ENCODE measurements at places on chromosomes 13 and 19. TPM values are rescaled to one million over a fixed set of nuclear protein-coding genes. Genes with fewer than 3 reads are reported as not detected.

DNA sequence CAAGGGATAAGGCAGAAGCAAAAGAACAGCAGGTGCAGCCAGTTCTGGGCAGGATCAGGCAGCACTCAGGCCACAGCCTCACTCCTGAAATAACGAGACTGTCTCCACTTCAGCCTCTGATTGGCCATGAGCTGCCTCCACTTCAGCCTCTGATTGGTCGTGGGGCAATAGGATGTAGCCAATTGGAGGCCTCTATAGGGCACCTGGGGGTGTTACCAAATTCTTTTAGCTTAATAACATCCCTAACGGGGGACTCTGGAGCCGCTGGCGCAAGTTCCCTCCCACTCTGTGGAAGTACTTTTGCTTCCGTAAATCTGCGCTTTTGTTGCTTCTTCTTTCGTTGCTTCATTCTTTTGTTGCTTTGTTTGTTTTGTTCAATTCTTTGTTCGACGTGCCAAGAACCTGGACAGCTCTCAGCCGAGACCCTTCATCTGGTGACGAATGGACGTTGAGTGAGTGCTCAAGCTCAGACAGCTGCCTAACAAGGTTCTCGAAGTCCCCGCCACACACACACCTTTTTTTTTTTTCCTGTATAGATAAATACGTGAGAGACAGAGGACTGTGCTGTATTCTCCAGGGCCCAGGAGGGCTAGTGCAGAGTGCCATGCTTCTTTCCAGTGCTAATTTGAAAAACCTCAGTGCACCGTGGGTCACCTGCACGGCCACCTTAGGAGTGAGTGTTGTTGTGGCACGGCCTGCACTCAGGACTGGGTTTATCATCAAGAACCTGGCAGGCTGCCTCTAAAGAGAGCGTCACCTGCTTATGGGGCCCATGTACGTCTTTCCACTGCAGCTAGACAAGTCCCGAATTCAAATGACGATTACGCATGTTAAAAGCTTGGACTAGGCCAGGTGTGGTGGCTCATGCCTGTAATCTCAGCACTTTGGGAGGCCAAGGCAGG is 32.0 kb upstream of the TUBGCP3 start:
- DNase-seq, result no peak

DNA sequence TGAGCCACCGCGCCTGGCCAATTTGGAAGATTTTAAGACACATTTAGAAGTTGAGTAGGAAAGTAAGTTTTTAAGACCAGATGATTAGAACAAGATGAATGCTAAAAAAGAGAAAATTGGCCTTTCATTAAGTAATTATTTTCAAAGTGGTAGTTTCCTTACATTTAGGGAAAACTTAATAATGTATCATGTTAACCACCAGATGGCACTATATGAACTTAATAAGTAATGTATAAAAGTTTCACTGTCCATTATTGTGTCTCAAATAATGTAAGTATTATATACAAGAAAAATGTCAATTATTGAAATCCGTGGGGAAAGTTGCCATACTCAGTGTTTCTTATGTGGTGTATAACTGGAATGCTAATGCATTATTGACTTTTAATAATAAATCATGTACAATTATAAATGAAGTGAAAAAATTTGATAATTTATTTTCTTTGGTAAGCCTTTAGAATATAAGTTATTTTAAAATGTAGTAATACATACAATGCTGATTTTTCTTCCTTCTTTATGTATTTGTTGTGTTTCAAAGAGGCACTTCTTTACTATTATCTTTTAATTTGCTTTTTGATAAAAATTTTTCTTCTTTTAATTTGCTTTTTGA is 29.2 kb downstream of the COG6 start:
- peak; percentile 65 for DNase-seq

ZNF701 gene
- 14.5 TPM for total RNA-seq

CCDC194 gene
- not detected for total RNA-seq

GRCh38 chr13:40749327-40749726 is 21.7 kb downstream of the MRPS31 start:
- DNase-seq, result no peak

DNA sequence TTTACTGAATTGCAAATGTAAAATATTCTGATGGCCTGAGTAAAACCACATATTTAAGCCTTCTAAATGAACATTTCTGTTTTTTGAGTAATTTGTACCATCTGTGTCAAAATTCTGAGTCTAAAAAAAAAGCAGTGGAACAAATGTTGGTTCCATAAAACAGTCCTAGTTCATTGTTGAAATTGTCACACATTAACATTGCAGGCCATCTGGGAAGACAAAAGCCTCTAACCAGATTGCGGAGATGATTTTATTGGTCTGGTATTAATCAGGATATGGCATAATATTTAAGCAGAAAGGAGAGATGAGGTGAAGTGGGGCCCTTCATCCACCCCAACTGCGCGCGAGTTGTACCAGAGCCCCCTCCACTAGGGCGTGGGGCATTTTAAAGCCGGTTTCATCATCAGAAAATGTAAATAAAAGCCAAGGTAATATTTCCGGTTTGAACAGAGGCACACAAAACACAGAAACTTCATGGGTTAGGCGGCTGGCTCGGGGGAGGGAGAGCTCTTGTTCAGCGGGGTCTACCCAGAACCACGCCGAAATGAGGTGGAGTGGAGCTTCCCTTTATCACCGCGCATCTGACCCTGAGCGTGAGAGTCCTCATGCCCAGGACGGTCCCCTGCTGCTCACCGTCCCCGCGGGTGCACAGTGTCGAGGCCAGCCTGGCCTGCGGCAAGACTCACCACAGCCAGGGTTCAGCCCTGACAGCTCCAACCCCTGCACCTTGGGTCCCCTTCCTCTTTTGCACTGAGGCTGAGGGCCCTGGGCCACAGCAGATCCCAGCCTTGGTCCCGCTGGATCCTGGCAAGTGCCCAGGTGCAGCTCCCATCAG is 169.2 kb downstream of the URI1 start:
- DNase-seq, result no peak

ZNF793 gene
- 1.8 TPM for total RNA-seq

DNA sequence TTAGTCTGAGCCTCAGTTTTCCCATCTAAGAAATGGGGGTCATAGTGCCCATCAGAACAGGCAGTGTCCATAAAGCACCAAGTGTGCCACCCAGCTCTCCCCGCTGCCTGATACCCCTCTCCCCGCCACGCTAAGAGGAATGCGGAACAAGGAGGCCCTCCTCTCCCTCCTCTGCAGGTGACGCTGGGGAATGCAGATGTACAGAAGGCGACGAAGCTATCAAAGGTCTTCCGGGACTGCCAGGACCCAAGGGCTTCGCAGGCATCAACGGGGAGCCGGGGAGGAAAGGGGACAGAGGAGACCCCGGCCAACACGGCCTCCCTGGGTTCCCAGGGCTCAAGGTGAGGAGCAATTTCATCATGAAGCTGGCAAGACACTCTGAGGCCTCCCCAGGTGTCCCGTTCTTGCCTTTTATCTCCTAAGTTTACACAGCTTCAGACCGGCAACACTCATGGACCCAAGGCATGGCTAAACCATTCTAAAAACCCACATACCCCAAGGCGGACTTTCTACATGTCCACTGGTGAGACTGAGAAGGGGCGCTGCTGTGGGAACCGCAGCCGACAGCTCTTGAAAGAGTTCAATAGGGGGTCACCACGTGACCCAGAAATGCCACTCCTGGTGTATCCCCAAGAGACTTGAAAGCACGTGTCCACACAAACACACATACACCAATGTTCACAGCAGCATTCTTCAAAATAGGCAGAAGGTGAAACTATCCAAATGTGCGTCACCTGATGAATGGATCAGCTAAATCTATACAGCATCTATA is 102.7 kb downstream of the RAB20 start:
- peak; percentile 73 for DNase-seq

GIPR gene
- under 0.01 TPM for total RNA-seq

DNA sequence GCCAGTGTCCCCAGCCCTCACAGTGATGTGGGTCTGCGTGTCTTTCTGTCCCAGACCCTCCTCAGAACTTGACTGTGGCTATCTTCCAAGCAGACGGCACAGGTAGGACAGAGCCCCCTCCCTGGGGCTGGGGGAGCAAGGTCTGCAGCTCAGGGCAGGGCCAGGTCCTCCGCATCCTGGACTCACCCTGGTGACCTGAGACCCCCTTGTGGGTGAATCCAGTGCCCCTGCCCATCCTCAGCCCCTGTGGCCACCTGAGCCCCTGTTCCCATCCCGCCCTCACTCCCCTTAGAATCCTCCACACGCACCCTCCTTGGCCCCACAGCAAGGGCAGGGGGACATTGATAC is 39.0 kb upstream of the CD33 start:
- DNase-seq, result no peak

DNA sequence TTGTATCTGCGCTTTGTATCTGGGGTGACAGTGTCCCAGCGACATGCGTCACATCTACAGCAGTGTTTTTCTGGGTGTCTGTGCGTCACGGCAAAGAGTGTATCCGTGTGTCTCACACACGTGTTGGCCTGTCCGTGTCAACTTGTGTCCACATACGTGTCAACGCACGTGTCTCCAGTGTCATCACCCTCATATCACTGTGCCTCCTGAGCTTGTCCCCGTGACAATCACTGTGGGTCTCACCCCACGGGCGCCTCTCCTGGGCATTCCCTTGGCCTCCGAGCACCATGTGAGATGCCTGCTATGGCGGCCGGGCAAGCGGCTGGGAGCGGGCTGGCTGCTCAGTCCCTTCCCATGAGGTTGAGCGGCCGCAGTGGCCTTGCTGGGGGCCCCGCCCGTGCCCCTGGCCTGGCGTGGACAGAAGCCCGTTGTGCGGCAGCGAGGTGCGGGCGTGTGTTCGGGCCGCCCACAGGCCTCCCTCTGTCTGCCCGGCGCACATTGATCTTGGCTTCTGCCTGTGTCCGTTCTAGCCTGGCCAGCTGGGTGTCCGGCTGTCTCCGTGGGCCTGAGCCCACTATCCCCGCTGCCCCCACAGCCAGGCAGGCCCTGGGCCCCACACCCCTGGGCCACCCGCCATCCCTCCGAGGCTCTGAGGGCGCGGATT is 6.4 kb downstream of the NFIX start:
- DNase-seq, result peak; percentile 94

DNA sequence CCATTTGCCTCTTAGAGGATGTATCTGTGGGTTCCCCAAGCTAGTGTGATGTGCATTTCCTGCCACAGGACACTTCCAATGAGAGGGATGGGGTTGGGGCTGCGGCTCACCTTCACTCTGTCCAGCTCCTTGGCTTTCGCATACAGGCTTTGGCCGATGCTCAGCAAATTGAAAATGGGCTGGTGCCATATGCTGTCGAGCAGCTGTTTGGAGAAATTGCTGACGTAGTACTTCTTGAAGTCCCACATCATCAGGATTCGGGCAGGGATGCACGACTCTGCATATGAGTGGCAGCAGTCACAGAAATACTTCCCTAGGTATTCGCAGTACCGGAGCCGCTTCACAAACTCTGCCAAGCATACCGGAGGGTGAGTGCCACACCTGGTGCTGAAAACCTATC is 37.0 kb downstream of the RUBCNL start:
- DNase-seq, result no peak

FUT3 gene
- not detected for total RNA-seq

GRCh38 chr13:96650301-96650886 is 343.9 kb downstream of the OXGR1 start:
- no peak for DNase-seq
